ENCODE measurements at places on chromosomes 2 and 18.

DNA sequence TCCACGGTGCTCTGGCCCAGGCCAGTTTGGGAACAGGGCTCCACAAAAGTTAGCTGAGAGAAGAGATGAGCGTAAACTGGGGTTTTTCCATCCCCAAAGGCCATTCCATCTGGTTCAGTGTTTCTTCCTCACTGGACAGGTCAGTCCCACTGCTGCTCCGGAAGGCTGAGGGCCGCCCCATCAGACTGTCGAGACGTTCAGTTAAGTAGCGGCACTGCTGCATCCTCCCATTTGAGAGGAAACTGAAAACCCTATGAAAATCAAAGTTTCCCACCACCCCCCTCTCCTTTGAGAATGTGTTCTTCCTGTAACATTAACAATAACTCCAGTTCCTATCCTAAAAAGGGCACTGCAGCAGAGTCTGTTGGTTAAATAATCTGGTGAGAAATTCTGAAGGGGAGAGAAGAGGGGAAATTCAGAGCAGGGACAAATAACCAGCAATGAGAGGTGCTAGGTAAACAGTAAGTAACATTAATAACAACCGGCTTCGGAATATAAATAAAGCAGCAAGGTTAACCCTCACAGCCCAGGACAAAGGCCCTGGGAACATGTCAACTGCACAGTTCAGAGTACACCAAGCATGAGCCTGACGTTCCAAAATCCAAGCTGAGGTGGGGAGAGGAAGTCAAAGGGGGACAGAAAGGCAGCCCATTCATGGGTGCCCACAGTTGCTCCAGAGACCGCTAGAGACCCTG is 55.4 kb downstream of the UXS1 start:
- DNase-seq = peak; percentile 47

- no peak for DNase-seq
Measured at GRCh38 chr2:75211266-75211770, 12.0 kb upstream of the TACR1 start.

DNA sequence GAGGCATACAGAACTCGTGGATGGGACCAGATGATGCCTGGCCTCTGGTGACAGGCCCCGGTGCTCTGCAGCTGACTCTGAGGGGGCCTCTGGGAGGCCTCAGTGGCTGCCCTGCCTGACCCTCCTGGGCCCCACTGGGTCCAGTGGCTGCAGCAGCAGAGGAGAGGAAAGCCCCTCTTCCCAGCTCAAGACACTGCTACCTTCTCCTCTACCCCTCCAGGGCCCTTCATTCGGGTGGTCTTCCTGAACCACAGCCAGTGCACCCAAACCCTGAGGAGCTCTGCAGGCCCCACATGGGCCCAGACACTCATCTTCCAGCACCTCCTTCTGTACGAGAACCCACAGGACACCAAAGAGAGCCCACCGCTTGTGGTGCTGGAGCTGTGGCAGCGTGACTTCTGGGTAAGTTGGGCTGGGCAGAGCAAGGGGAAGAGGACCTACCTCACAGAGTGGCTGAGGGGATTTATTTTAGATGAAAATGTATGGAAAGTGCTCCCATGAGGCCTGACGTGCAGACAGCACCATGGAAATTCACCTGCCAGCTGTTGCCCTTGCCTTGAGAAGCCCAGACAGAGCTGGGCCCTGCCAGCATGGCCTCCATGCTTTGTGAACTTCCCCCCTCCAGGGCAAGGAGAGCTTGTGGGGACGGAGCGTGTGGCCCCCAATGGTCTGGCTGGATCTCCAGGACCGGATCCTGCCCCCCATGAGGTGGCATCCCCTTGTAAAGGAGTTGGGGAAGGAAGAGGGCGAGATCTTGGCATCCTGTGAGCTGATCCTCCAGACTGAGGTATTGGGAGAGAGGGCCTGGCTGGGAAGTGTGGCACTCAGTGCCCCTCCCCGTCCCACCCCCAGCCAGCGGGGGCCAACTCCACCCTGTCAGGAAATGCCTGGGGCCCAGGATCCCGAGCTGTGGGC is 46.3 kb downstream of the LMAN2L start:
- DNase-seq = no peak

- DNase-seq = no peak
Measured at GRCh38 chr2:237222178-237222577, 136.5 kb downstream of the COPS8 start.

DNA sequence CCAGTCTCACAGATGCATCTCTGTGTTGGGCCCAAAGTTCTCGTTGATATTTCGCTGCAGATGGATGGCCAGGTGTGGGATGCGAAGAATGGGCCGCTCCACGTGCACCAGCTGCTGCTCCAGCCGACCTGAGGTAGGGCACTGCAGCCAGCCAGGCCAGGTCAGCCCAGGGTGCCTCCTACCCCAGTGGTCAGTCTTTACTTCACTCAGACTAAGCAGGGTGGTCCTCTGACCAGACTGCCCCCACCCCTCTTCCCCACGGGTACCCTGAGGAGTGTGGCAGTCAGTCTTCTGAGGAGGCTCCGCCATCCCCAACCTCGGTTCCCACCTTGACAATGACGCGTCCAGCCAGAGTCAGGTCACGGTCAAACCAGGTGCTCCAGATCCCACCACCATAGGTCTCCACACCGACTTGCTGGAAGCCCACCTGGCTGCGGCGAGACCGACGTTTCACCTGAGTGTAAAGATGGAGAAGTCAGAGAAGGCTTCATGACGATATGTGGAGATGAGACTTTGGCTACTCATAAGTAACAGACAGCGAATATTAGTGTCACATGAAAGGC is 1.7 kb downstream of the DNPEP start:
- DNase-seq = no peak

GRCh38 chr2:71715241-71715750 is 261.9 kb downstream of the DYSF start:
- DNase-seq = no peak

GRCh38 chr2:85481818-85482777 is 56.9 kb upstream of the MAT2A start:
- DNase-seq = no peak

- DNase-seq = no peak
Measured at GRCh38 chr2:25305775-25306174, 36.0 kb downstream of the DNMT3A start.

GRCh38 chr2:132470746-132471145 is 54.1 kb downstream of the GPR39 start:
- DNase-seq = no peak

- no peak for DNase-seq
Measured at GRCh38 chr18:51017140-51017879, 12.7 kb upstream of the SMAD4 start.

DNA sequence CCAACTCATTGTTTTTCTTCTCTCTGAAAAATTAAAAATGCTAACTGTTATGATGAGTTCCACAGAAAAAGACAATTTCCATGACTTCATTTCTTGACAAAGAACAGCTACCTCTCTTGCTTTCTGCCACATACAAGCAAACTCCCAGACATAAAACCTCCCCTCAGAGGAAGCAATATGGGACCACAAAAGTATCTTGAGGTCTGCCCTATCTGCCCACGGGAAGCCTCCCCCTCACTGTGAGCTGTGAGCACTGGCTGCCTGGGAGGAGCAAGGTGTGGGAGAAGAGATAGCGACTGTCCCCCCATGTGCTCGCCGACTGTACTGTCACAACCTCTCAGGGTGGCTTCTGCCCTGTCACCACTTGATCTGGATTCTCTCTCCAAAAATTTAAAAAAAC is 69.7 kb upstream of the NRP2 start:
- peak; percentile 36 for DNase-seq

DNA sequence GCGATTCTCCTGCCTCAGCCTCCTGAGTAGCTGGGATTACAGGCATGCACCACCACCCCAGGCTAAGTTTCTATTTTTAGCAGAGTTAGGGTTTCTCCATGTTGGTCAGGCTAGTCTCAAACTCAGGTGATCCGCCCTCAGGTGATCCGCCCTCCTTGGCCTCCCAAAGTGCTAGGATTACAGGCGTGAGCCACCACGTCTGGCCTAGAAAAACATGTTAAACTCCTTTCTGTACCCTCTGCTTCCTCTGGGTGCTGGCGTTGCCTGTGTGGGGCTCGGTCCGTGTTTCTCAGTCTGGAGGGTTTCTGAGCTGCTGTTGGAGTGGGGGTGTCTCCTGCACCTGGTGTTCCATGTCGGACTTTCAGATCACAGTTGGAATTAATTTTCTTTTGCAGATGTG is 17.9 kb downstream of the LDLRAD4 start:
- no peak for DNase-seq

DNA sequence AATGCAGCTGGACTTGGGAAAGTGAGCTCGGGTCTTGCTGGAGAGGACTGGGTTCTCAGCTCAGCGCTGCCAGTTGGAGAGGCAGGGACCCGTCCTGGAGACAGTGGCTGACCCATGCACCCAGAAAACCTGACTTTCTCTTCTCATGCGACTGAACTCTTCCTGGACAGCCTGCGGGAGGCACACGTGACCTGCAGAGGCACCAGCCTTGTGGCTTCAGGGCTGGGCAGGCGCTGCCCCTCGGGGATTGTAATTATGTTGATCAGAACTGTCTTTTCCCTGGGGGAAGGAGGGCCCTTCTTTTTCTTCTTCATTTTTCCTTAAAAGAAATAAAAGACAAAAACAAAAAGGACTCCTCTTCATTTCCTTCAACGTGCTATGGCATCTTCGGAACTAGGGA is 198.1 kb downstream of the VAPA start:
- no peak for DNase-seq

DNA sequence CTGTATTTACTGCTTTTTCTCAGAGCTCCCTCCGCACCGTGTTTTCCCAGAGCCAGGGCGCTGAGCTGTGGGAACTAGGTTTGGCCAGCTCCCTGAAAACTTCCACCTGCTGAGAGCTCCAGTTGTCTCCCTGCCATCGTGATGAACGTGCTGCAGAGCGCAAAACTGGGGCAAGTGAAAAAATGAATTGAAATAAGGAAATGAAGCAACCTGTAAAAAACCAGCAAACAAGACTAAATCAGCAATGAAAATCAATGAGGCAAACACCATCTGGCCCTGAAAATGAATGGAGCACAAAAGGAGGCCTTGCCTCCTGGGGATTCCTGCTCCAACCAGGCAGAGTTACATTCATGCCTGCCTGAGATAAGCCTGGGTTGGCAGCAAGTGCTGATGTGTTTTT is 129.9 kb downstream of the MARCHF4 start:
- DNase-seq = no peak

DNA sequence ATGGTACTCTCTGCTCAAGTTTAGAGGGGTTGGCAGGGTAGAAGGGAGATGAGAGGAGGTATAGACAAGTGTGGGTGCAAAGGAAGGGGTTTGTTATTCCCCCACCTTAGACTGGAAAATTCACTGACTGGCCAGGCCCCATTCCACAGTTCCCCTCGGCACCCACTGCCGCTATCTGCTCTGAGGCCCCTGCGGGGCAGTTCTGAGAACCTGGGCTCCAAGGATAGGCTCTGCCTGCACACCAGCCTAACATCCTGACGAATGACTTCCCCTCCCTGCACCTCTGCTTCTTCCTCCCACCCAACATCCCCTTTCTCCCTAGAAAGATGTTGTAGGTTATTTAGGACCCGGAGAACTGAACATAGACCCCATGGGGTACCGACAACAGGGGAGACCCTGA is 303.9 kb upstream of the HDAC4 start:
- DNase-seq = no peak

GRCh38 chr2:108316461-108317258 is 28.0 kb downstream of the SULT1C2 start:
- DNase-seq = no peak

- no peak for DNase-seq
Measured at GRCh38 chr2:224892574-224893204, 149.6 kb downstream of the DOCK10 start.

DNA sequence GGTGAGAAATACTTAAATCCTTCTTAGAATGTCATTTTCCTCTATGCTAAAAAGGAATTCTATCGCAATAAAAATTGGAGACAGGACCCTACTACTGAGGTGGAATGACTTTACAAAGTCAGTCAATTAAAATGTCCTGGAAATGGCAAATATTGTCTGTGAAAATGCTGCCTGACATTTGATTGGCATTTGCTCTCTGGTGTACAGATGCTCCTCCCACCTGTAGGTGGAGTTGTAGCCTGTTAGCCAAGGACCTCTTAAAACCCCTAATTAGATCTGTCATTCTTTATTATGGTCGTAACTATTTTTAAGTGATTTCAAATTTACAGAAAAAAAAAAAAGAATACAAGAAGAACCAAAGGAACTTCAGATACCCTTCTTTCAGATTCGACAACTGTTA is 393.1 kb upstream of the KLHL29 start:
- DNase-seq = no peak

DNA sequence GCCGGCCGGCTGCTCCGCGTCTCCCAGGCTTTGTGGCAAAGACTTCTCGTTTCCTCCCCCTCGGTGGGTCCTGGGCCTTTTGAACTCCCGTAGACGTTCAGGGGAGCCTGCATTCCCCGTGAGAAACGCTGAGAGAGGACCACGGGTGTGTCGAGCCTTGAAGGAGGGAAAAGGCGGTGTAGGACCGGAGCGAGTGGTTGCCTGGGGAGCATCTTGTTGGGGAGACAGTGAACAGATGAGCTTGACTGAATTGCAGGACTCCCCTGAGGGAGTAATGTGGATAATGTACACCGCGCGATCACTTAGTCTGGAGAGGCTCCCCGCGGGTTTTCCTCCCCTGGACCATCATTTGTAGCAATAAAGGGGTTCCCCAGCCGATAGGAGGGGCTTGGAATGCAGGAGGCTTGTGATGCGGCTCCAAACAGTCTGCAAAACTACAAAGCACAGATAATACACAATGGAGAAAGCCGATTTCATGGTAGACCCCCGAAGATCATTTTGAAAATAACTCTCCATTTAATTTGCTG is 769 bp downstream of the ALMS1 start:
- no peak for DNase-seq

DNA sequence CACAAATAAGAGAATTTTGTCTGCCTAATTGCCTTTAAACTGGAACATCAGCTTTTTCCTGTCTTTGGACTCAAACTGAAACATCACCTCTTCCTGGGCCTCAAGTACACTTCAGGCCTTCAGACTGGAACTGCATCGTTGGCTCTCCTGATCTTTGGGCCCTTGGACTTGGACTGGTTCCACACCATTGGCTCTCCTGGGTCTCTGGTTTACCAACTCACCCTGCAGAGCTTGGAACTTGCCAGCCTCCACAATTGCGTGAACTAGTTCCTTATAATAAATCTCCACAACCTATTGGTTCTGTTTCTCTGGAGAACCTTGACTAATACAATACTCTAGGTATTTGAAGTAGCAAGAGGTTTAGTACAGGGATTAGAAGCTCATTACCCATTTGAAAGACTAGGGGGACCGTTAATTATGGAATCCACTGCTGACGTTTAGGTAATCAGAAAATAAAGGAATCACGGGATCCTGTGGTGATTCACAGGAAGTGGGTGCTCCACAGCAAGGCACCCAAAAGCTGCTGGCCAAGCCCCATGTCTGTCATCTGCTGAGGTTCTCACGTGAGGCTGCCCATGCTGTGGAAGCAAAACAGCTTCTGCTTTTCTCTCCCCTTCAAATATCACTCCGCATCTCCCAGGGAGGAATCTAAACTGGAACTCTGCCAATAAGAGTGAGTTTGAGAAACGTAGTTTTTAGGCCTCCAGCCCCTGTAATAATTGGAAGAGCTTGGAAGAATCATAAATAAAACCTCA is 20.0 kb upstream of the SGPP2 start:
- no peak for DNase-seq
